Stimulated activated CD4-positive, alpha-beta T cell treated with anti-CD3 and anti-CD28 coated beads, Interleukin-1b, Interleukin-23, amount 100 ng/mL, for 1 hour (primary cell): ENCODE measurements at places on chromosomes 7 and 10.

GRCh38 chr7:150431839-150432658 is 18.4 kb upstream of the GIMAP8 start:
- no peak for DNase-seq

- DNase-seq, result no peak
Observed at GRCh38 chr7:107277331-107277730, 108.5 kb downstream of the HBP1 start.

DNA sequence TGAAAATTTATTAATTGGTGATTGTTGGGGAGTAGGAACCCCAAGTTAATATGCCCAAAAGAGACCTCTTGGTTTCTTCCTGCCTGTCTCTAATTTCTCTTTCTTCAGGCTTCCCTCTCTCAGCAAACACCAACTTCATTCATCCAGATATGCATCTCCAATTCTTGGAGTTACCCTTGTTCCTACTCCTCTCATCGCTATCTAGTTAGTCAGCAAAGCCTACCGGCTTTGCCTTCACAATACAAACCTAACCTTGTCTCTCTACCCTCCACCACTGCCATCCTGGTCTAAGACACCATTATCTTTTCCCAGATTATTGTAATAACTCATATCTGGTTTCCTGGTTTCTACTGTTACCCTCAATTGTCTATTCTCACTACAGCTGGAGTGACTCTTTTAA is 47.9 kb downstream of the MRPL32 start:
- DNase-seq, result no peak

GRCh38 chr10:48589266-48589665 is 15.6 kb downstream of the ARHGAP22 start:
- no peak for DNase-seq

GRCh38 chr10:44723082-44723481 is 188.1 kb upstream of the TMEM72 start:
- DNase-seq, result no peak

GRCh38 chr7:36777855-36778254 is 53.6 kb upstream of the AOAH start:
- no peak for DNase-seq

- no peak for DNase-seq
Observed at GRCh38 chr7:8017423-8017822, 48.8 kb downstream of the GLCCI1 start.
